ENCODE measurements at places on chromosomes 3 and 15. TPM values are rescaled to one million over a fixed set of nuclear protein-coding genes. Genes with fewer than 3 reads are reported as not detected.

DNA sequence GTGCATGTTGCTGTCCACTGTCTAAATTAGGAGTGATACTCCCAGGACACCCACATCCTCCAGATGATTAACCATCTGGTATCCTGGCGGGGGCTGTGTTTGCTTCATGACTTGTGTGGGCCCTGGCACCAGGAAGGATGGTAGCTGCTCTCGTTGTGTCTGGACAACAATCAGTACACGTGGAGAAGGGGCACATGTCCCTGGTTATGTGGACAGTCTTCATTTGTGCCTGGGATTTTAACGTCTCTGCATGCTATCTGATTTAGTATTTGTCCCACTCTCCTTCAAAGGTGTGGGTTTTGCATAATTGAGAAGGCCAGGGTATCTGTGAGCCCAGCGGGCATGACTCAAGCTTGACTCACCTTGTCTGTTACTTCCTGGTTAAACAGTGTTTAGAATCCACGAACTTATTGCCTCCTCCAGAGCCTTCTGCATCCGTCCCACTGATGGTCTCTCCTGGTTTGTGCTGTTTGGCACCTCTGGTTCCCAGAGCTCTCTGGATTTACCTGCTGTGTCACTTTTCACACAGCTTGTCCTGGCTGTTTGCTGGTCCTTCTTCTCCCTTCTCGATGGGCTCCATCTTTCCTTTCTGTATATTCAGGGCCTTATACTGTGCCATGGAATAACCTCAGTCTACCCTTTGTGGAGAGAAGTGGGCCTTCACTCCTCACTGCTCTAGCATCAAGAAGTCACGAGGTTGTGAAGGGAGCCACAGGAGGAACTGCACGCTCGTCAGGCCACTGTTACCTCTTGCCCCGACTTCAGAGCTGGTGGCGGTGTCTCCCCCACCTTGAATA, 32.5 kb downstream of the ARNT2 start:
- DNase-seq, result no peak

DNA sequence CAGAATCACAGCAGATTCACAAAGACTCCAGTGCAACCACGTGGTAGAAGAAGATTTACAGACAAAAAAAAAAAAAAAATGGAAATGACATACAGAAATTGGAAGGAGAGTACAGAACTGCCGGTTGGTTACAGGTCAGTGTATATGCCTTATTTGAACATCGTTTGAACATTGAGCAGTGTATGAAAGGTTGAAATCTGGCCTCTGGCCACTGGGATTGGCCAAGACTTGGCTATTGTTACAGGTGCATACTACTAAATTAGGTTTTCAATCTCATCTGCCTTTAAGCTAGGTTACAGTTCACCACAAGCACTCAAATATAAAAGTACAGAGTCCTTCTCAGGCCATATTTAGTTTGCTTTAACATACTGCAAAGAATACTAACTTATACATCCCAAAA, 59.8 kb downstream of the THBS1 start:
- DNase-seq, result no peak

DNA sequence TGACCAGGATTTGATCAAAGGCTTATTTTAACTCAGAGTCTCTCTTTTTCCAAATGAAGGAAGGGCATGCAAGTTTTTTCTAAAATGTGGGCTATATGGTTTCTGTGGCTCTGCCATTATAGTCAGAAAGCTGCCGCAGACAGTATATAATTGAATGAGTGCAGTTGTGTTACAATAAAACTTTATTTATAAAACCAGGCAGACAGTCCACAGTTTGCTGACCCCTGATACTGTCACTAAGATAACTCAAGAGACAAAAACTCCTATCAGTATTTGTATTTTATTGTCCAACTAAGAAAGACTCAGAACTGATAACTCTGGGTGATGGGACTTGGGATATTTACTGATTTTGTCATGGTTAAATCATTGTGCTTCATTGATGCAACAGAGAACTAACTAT, 4.9 kb downstream of the ALDH1A2 start:
- no peak for DNase-seq

DNA sequence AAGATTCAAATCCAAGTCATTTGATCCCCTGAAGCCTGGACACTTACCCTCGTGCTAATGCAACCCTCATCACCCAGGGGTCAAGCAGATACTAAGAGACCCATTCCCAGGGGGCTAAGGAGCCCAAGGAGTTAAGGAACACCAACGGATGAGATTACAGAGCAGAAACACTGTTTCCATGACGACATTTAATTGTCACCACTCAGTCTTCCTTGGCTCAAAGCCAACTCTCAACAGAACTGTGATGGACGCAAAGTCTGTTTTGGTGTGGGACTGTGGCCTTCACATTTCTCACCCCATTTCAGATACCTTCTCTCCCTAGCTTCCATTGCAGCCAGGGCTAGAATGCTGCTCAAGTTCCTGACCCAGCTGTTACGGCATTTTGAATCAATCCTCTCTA, 383.5 kb upstream of the WNT5A start:
- no peak for DNase-seq

DNA sequence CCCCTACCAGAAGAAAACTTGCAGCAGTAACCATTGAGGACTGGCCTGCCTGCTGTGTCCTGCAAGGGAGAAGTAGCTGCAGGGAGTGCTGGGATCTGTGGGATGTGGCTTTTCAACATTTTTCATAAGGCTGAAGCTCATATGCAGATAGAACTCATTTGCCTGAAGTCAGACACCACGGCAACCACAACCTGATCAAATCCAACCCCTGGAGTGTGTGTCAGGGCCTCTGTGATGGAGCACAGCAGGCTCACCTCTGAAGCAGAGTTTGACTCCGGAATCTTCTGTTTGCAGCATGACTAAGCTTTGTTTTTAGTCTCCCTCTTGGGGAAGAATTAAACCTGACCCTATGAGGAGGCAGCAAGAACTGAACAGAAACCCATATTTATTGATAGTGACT, 508.7 kb downstream of the AGBL1 start:
- DNase-seq, result no peak

- no peak for DNase-seq
These were observed at the start of gene RGMA for GRCh38 chr15:93088981-93089726. Gene RGMA, minus strand, starts transcription at chr15:93089211. Its CDS starts 279 bp downstream, at chr15:93088932.

- DNase-seq, result no peak
These were observed 526 bp downstream of the ADIPOQ start for GRCh38 chr3:186843039-186843432.

- no peak for DNase-seq
These were observed 909 bp downstream of the FGD5 start for GRCh38 chr3:14819671-14820070.

DNA sequence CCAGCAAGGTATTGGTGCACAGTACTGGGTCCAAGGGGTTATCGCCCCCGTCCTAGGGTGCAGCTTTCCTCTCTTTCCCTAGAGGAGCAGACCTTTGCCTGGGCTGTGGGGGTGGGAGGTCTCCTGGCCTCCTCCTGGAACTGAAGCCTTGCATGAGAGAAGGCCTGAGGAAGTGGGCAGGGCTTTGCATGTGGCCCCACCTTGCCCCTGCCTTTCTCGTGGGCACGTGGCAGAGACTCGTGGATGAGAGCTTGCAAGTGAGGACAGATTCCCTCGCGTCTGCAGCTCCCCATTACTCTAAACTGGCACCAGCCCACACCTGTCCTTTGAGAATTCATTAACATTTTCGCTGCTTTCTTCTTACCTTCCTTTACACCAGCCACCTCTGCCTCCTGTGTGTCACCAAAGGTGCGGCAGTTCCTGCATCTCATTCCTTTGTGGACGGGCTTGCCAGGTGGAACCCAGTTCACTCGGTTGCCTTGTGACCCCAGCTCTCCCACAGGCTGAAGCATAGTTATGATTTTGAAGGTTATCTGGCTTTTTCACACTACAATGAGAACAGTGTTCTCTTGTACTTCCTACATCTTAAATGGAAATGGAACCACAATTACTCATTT, 40.9 kb upstream of the NR2C2 start:
- no peak for DNase-seq

DNA sequence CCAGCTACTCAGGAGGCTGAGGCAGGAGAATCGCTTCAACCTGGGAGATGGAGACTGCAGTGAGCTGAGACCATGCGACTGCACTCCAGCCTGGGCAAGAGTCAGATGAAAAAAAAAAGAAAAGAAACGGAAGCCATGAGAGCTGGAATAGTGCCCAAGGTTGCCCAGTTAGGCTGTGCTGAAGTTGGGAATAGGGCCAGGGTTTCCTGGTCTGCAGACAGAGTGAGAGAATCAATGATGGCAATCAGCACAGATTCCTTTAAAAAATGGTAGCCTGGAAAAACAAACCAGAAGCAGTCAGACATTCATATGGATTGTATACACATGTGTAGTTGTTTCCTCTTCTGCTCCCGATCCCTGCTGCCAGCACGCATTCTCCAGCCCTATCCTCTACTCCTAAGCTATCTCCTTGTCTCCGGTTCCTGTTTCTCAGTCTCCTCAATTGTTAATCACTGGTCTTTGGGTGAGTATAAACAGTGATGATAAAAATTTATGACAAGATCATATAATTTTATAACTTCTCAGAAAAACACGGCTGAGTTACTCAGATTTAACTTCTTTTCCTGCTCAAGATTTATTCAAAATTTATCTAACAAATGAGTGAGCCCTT, 316.2 kb upstream of the UMPS start:
- DNase-seq, result no peak

DNA sequence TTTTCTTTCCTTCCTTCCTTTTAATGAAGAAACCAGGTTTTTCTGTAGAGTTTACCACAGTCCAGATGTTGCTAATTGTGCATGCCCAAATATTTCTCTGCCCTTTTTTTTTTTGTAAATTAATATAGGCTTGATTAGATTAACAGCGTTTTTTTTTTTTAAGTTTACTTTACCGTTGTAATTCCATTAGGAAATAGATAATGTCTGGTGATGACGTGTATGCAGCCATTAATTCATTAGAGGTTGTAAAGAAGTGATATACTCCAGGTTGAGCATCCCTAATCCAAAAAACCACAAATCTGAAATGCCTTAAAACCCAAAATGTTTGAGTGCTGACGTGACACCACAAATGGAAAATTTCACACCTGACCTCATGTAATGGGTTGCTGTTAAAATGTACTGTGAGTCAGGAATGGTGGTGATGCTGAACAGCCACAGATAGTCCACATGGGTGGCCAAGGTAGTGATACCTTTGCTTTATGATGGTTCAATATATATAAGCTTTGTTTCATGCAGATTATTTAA, 43.2 kb downstream of the KNL1 start:
- no peak for DNase-seq

DNA sequence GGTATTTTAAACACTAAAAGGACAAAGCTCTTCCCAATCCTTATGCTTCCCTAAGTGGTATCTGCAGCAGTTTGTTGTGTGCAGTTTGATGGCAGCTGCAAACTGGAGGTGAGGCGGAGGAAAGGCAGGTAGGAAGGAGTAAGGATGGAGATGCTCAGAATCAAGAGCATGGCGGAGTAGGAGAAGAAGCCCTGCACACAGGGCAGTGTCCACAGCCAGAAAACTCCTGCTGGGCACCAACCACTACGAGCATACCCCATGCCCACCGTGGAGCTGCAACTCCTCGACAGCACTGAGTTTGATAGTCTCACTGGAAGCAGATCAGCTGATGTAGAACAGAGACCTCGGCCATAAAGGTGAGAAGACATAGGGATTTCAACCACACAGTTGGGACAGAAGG, 30.3 kb upstream of the ESYT3 start:
- DNase-seq, result no peak

DNA sequence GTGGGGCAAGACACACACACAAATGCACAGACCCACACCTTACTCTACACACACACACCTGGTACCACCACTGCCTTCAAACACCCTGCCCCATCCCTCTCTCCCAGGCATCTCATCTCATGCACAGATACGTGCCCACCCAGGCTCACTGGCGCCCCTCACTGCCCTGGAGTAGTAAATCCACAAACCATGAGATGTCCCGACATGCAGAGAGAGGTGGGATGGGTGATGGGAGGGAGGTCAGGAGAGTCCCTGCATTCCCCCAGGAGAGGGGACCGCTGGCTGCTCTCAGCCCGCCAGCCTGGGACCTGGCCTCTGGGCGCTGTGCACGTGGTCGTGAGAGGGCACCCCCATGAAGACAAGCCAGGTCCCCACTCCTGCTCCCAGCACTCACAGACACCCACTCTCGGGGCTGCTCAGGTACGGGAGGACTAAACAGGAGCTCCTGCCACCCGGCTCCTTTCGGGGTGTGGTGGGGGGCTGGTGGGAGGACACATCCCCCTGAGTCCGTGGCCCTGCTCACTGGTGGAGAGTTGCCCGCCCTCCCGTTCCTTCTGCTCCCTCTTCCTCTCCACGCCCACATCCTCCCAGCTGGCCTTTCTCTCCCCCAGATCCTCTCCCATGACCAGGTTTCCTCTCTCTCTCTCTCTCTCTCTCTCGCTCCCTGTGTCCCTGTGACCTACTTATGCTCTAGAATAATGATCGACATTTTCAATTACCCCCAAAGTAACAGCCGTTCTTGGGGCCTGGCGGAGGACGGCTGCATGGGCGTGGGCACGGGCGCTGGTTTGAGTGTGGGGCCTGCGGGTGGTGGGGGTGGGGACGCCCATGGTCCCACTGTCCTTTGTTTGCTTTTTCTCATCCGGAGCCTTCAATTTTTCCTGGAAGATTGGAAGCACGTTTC, 18.9 kb upstream of the CSPG4 start:
- no peak for DNase-seq

GRCh38 chr3:32871273-32871672, 53.5 kb downstream of the TRIM71 start:
- DNase-seq, result no peak

GRCh38 chr3:135199137-135199536, 404.1 kb downstream of the EPHB1 start:
- no peak for DNase-seq

DNA sequence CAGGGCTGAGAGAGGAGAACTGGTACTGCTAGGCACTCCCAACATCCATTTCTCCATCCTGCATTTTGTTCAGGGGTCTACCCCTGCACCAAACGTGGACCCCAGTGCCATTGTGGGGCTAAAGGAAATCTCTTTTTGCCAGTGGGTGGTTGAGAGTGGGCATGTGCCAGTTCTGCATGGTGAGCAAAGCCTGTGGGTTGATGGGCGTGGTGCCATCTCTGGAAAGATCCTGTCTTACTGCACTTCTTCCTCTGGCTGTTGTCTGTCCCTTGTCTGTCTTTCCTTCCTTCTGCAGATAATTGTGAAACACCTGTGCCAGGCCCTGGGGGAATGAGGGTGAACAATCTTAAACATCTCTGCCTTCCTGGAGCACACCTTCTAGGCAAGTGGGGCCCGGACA, 1.4 kb upstream of the RARRES1 start:
- no peak for DNase-seq

DNA sequence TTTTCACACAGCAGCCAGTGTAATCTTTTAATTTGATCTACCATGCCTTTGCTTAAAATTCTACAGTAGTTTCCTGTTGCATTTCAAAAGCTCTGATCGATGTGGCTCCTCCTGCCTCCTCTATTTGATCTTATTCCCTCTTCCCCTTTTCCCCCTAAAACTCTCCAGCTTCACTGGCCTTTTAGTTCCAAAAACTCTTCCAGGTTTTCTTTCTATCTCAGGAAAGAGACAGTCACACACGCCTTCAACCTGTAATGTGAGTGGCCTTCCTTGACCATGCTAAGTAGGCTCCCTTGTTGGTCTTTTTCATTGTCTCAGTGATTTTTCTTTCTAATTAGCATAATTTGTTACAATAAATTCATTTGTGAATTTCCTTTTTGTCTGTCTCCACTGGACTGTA, 985 bp downstream of the TEX9 start:
- DNase-seq, result no peak

The SUSD5 gene
- total RNA-seq, result not detected

The CCDC14 gene
- 24.6 TPM for total RNA-seq

The CA12 gene
- total RNA-seq, result 0.02 TPM

The HEXA gene
- 94.8 TPM for total RNA-seq

The MYRIP gene
- not detected for total RNA-seq

The SPRED1 gene
- total RNA-seq, result 0.72 TPM

The SOX14 gene
- total RNA-seq, result not detected

The ANKRD34C gene
- not detected for total RNA-seq

The PEX5L gene
- total RNA-seq, result 0.46 TPM

The DPPA2 gene
- total RNA-seq, result not detected

The AADACL2 gene
- total RNA-seq, result not detected

Data from naive thymus-derived CD4-positive, alpha-beta T cell (primary cell).